AML-193 (cell line): ENCODE measurements at places on chromosomes 1 and 21.

DNA sequence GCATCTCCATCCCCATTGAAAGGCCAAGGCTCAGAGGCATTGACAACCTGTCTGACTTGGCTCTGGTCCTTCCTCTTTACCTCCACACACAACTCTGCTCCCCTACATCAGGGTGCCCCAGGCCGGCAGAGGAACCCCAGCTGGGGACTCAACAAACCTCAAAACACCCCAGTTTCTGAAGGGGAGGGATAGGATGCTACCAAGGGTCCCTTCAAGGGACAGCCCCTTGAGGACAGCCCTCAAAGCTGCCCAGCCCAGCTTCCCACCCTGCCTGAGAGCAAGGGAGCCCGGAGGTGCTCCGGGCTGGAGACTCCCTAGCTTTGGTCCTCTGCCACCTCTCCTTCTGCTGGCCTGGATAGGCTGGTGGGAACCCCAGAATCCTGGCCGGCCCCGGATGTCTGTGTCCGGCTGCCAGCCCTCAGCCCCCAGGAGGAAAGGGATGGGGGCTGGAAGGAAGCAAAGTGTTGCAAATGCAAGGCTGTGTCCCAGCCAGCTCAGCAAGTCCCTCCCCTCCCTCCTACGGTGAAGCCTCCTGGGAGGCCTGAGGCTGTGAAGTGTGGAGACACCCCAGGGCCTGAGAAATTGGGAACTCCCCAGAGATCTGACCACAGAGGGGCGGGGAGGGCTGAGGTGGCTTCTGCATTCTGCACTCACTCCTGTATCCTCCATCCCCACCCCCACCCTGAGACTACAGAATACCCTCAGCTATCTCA is 1.1 kb upstream of the MARCKSL1 start:
- peak; percentile 90 for DNase-seq

- no peak for DNase-seq
Measured at GRCh38 chr1:20367116-20367585, 76.5 kb downstream of the VWA5B1 start.

GRCh38 chr21:17585875-17586450 is 26.7 kb downstream of the BTG3 start:
- DNase-seq, result peak; percentile 47

- DNase-seq, result no peak
Measured at GRCh38 chr1:172616636-172617035, 42.3 kb upstream of the FASLG start.

DNA sequence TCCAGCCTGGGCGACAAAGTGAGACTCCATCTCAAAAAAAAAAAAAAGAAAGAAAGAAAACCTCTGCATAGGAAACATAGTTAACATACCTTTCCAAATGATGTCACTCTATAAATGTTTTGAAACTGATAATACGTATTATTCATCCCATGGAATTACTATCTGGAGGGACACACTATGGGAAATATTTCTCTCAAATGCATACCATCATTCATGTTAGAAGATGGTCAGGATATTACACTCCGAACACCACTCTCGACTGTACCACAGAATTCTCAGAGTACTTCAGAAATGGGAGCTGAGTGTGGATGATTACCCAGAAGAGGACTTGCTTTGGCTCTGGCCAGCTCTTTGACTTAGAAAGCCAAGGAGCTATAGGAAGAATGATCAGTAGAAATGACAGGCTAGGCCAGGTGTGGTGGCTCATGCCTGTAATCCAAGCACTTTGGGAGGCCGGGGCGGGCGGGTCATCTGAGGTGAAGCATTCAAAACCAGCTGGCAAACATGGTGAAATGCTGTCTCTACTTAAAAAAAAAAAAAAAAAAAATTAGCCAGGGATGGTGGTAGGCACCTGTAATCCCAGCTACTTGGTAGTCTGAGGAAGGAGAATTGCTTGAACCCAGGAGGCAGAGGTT is 5.2 kb upstream of the LIN28A start:
- no peak for DNase-seq

DNA sequence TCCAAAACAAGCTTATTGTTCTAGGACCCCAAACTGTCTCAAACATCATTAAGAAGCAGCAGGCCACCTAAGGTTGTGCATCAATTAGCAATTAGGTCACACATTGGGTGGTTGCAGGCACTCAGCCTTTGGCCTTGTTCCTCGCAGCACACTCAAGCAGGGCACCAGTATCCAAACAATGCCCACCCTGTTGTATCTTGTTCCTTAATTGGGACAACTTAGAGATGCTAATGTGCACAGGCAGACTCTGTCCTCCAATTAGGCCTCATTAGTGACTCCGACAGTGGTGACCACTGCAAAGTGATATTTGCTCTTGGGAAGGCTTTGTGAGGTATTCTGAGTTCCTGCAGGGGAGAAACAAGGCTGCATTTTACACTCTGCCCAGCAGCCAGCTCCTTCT is 515.1 kb upstream of the PTBP2 start:
- DNase-seq, result no peak

GRCh38 chr1:159962176-159962575 is 8.1 kb upstream of the SLAMF9 start:
- no peak for DNase-seq

- no peak for DNase-seq
Measured at GRCh38 chr1:192826791-192827546, 18.1 kb downstream of the RGS2 start.

DNA sequence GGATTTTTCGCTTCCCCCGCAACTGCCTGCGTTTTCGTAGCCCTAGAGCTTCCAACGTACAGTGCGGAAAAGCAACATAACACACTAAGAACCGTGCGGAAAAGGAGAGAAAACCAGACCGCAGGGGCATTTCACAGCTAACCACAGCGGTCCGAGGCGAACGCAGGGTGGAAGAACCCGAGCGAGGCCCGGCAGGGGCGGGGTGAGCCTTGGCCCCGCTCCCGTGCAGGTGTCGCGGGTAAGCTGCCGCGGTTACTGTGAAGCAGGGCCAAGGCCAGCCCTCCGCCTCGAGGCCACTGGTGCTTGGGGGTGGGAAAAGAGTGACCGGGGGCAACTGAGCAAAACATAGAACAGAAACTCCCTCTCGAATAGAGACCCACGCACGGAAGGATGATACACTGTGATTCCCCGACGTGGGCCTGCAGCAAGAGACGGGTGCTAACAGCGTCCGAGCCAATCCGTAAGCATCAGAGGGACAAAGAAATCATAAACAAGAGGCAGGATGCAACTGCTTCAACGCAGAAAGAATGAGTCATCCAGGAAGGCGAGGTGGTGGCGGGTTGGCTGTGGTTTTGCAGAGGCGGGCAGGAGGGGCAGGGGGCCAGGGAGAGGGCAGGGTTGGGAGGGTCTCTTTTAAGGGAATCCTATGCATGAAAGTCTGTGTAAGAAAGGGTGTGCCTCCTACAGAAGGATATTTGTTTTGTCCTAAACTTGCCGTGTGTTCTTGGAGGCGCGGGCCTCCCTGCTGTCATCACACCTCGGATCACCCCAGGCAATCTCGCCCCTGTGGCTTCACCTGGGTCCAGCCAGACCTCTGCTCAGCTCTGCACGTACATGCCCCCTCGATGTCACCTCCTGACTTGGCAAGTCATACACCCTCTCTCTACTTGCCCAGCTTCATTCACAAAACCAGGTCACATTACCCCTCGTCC is 7.3 kb downstream of the GNG4 start:
- DNase-seq, result no peak

DNA sequence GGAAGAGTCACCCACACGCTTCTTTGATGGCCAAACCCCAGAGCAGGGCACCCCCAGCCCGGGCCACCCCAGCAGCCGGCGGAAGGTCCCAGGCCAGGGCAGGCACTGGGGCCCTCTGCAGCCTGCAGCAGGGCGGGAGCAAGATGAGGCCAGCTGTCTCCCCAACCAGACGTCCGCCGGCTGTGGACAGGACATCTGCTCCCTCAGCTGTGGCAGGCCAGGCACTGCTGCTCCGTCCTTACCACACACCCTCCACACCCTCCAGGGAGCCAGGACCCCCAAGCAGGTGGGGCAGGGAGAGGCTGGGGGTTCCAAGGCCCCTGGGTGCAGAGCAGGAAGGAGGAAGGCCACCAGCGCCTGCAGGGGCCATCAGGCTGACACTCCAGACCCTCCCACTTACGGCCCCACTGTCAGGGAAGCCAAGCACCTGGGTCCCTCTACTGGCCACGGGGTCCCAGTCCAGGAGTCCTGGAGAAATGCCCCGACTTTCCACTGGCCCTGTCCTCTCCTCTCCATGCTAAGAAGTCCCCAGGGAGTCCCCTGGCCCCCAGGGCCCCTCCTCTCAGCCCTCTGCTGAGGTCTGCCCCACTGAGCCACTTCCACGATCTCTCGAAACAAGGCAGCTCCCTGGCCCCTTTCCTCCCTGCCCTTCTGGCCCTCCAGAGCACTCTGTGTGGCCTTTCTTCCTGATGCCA is 5.6 kb downstream of the WNT9A start:
- no peak for DNase-seq

DNA sequence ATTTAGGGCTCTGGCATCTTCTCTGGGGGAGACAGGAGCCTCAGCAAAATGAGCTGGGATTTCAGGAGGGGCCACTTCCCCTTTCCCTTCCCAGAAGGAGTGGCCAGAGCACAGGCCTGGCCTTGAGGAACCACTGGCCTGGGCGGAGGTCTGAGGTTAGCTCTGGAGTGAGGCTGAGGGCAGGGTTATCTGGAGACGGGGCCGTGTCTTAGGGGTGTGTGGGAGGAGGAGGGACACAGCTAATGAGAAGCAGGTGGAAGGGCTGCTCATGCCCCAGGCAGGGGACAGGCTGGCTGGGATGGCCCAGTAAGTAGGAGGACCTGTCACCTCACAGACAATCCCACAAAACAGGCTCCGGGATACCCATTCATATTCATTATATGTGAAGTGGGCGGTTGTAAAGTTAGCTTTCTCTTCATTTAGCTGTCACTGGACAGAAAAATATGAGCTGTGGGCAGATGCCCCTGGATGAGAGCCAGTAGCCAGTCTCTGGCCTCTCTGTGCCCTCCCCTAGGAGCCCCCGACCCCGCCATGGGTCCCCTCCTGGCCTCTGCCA is 12.4 kb downstream of the ALX3 start:
- DNase-seq, result no peak

- no peak for DNase-seq
Measured at GRCh38 chr21:38409907-38410306, 88.4 kb downstream of the ERG start.

- peak; percentile 78 for DNase-seq
Measured at GRCh38 chr1:207049974-207050391, 1.0 kb downstream of the YOD1 start.

DNA sequence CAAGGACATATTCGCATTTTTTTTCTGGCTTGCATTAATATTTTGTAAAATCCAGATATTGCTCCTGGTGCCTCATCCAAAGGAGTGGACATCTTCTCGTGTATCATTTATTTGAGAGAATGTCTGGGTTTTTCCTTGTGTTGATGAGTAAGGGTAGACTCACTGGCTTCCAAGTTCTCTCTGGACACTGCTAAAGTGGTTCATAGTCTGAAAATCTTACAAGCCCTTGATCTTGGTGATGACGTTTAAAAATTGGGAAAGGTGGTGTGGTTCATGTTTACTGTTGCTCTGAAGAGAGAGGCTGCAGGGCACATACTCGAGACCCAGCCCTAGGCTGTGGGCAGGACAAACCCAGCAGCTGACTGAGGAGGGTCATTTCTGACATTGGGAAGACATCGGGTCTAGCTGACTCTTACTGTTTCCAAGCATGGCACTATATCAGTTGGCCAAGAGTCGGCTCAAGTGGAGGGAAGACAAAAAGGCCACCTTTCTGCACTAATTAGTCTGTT is 296.2 kb downstream of the LMX1A start:
- DNase-seq, result no peak

DNA sequence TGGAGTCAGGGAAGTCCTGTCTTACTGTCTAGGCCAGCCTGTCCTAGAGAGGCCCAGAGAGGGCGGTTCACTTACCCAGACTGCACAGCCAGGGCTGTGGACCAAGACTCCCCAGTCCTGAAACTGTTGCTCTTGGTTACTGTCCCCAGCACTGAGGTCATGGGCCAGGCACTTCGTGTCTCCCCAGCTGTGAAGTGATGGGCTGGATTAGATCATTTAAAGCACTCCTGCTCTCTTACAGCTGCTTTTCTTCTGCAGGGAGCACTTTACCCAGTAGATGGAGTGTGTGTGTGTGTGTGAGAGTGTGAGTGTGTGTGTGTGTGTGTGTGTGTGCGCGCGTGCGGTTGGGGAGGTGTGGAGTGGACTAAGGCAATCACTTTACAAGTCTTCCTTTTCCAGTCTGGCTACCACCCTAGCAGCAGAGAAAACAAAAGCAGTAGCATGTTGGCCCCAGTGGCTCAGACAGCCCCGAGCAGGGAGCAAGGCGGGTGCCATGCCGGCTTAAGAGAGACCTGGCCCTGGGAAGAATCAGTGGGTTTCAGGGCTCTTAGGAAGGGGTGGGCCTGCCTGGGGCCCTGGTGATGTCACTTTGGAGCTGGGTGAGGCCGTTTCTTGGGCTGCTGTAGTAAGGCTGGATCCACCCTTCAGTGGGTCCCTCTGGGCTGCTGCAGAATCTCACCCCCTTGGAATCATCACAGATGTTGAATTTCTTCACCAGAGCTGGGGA is 2.4 kb downstream of the SPSB1 start:
- no peak for DNase-seq

- DNase-seq, result no peak
Measured at GRCh38 chr1:15932612-15933011, 43.3 kb downstream of the ZBTB17 start.

DNA sequence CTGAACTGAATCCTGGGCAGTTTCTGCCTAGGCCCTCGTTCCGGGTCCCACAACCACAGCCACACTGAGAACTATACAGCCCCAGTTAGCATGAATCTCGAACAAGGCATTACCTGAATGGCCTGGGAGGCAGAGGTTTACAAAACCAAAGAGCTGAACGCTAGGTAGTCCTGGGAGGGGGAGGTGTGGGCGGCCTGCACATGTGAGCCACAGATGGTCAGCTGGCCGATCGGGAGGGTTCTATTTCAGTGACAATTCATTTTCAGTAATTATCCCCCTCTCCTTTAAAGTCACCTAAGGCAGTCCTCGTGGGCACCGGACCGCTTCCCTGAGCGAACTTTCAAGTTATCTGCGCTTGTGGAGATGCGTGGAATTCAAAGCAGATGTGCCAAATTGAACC is 111.9 kb downstream of the GLIS1 start:
- DNase-seq, result no peak

- no peak for DNase-seq
Measured at GRCh38 chr1:93152835-93153234, 27.4 kb downstream of the TMED5 start.

DNA sequence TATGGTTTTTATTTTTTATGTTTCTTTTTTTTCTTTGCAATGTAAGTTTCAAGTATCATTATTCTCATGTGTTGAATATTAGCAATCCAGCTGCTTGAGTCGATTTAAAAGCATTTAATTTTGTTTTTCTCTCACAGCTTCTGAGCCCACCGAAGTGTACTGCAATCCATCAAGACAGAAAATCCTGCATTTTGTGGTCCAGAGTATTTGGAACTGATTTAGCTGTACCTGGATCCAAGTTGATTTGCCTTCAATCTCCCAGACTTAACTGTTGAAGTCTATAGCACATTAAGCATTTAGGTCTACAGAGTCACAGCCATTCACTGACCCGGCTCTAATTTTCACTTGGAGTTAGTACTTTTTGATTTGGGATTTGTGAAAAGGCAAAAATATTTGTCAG is 622.9 kb upstream of the ADAMTS5 start:
- no peak for DNase-seq

DNA sequence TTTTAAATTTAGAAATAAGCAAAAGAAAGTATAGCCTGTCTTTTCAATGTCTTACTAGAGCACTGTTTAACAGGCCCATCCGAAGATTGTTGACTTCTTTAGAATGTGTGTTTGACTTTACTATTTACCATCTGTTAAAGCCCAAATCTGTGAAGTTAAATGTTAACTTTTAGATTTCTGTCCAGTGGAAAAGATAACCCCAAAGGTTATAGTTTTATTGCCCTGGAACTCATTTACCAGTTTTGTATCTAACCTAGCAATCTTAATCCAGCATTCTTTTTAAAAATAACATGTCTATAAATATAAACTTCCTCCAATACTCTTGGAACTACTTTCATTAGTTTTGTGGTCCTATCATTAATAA is 37.9 kb downstream of the SNRPE start:
- DNase-seq, result no peak
